ENCODE measurements at places on chromosomes 12 and 14. TPM values are rescaled to one million over a fixed set of nuclear protein-coding genes. Genes with fewer than 3 reads are reported as not detected.

IRF2BPL gene
- polyA plus RNA-seq: 42.3 TPM

BBOF1 gene
- 22.3 TPM for polyA plus RNA-seq

SLC10A1 gene
- polyA plus RNA-seq: 0.22 TPM

MIP gene
- polyA plus RNA-seq: 0.17 TPM

TAS2R10 gene
- polyA plus RNA-seq: 4.4 TPM

NYNRIN gene
- polyA plus RNA-seq: 54.6 TPM

CD69 gene
- polyA plus RNA-seq: 1.3 TPM

GSG1 gene
- 0.71 TPM for polyA plus RNA-seq

ERC1 gene
- 44.3 TPM for polyA plus RNA-seq

POTEM gene
- not detected for polyA plus RNA-seq

VPS33A gene
- 20.8 TPM for polyA plus RNA-seq

ACRBP gene
- 6.0 TPM for polyA plus RNA-seq

OR6C68 gene
- not detected for polyA plus RNA-seq

SIX4 gene
- 8.6 TPM for polyA plus RNA-seq

GPHN gene
- 78.2 TPM for polyA plus RNA-seq

MBIP gene
- polyA plus RNA-seq: 62.2 TPM

GRCh38 chr12:107736914-107737313, 24.0 kb downstream of the PRDM4 start:
- DNase-seq: no peak

DNA sequence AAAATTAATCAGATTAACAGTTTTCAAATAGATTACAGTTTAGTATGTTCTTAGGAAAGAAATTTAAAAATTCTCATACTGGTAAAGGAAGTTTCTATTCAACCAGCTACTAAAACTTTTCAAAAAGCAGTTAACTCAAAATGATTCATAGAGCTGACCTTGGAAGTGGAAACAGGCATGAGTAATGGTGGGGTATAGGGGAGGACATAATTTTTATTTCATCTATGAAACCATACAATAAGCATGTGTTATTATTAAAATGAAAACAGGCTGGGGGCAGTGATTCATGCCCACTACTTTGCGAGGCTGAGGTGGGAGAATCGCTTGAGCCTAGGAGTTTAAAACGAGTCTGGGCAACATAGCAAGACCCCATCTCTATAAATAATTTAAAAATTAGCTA, 73.0 kb downstream of the DNAI7 start:
- no peak for DNase-seq

DNA sequence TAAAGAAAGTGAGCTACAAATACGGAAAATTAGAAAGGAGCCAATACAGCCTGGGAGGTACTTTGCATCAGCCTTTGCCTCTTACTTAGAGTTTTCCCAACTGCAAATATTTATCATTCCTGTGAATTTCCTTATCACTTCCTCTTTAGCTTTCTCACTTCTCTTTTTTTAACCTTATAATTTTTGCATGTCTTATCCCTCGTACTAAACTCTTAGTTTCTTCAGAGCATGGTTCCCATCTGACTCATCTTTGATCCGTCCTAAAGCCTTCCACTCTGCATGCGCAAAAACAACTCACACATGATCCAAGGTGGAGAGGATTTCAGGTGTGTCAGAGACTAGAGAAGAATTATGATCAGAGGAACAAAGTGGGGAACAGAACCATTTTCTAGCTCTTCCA, 9.6 kb upstream of the SNAPC1 start:
- no peak for DNase-seq

- no peak for DNase-seq
Observed at GRCh38 chr12:57744194-57744776, 554 bp upstream of the TSPAN31 start.

GRCh38 chr12:32534698-32535097, 135.3 kb downstream of the FGD4 start:
- no peak for DNase-seq

DNA sequence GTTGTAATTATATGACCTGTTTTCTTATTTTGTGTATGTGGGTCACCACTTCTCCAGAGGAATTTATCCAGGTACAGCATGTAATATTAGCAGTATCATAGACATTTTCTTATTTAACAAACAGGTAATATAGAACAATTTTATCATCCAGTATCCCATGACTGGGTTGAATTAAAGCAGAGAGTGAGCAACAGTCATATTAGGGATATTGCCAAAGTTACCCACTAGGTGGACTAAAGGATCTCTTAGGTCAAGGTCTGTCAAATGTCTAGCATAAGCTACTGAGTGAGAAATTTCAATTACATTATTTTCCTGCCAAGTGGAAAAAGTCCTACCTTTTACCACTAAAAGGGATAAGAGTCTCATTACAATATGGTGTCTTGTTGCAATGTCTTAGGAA, 62.1 kb upstream of the TRIM9 start:
- DNase-seq: no peak

- no peak for DNase-seq
Observed at GRCh38 chr14:105858676-105859025, 332.3 kb downstream of the TMEM121 start.

DNA sequence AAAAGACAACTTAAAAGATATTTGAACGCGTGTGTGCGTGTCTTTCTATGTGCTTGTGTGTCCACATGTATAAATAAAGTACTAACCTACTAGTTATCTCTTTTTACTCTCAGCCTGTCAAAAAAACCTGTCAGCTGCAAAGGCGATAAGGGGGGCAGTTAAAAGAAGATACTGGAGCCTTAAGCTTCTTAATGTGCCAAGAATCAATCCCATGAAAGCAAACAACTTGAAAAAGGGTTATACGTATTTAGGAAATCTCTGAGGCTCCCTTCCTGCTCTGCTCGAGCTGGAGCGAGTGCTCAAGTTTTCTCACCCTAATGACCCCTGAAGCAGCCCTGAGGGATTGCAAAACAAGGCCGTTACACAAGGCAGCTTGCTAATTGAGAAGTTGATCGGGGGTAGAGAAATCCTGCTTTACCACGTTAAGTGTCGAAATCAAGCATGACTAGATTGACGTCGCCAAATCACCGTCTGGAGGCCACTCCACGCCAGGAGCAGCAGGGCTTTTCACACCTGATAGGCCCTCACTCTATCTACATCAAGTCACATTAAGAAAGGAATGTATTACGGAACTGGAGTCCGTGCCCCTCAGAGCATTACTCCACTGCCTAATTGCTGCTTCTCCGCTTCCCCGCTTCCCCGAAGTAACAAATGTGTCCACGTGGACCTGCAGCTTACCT, 32.4 kb downstream of the LMO3 start:
- DNase-seq: peak; percentile 24

DNA sequence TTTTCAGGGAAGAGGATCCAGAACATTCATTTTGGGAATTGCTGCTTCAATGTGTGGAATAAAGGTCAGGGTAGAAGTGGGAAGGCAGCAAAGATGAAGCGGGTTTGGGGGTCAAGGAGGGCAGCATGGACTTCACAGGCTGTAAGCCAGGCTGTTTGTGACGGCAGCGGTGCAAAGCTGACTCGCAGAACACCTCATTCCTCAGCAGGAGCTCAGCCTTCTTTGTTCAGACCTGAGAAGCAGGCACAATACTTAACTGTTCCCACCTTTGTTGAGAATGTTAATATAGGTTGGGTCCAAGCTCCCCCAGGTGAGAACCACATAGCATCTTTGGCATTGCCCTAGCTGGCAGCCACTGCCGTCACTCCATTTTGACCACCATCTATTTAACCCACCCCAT, 16.7 kb downstream of the GRIN2B start:
- DNase-seq: no peak

DNA sequence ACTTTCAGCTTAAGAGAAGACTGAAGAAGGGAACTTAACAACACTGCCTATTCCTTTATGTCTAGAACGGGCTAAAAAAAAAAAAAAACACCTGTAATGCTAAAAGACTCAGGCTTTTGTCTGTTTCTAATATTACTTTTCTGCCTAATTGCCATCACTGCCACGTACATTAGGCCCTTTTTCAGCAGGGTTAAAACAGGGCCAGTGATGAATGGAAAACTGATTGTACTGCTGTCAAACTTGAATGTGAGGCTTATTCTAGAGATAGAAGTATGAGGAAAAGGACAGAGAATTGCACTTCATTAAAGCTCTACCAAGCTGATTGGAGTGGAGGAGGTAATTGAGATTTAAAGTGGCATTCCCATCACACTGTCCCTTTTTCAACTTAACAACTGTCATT, 535.8 kb downstream of the PRKD1 start:
- DNase-seq: no peak

DNA sequence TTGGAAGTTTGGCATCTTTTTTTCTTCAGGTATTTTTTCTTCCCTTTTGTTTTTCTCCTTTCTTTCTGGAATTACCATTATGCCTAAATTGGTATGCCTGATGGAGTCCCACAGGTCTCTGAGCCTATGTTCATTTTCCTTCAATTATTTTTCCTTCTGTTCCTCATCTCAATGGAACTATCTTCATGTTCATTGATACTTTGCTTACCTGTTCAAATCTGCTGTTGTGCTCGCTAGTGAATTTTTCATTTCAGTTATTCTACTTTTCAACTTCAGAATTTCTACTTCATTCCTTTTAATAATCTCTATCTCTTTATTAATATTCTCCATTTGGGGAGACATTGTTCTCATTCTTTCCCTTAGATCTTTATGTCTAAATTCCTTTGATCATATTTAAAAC, 15.4 kb upstream of the USP30 start:
- DNase-seq: no peak

GRCh38 chr12:95633049-95633731, 81.9 kb upstream of the USP44 start:
- no peak for DNase-seq

- peak; percentile 55 for DNase-seq
Observed at GRCh38 chr14:91177073-91178034, 63.5 kb downstream of the DGLUCY start.

GRCh38 chr12:38682521-38682920, 222.9 kb downstream of the CPNE8 start:
- DNase-seq: no peak

- no peak for DNase-seq
Observed at GRCh38 chr12:52296572-52297215, 5.4 kb upstream of the KRT81 start.

GRCh38 chr12:93707836-93708235, 30.7 kb downstream of the CRADD start:
- DNase-seq: no peak

GRCh38 chr14:98889836-98890185, 382.2 kb downstream of the BCL11B start:
- no peak for DNase-seq

DNA sequence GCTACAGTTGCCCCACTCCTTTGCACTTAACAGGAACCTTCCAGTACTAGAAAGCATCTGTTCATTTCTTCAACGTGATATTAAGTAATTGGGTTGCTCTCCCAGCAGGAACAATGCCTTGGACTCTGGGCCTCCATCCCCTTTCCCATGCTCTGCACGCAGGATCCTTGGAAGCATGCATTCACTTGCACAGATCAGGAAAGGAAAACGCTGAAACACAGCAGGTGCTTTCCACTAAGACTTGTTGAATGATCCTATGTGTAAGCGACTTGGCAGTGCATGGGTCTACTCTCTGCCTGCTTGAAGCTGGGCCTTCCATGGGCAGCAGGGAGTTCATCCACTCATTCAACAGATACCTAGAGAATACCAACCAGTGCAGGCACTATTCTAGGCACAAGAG, 2.3 kb downstream of the LTBP2 start:
- no peak for DNase-seq
